ENCODE measurements at places on chromosomes 6 and 20.

DNA sequence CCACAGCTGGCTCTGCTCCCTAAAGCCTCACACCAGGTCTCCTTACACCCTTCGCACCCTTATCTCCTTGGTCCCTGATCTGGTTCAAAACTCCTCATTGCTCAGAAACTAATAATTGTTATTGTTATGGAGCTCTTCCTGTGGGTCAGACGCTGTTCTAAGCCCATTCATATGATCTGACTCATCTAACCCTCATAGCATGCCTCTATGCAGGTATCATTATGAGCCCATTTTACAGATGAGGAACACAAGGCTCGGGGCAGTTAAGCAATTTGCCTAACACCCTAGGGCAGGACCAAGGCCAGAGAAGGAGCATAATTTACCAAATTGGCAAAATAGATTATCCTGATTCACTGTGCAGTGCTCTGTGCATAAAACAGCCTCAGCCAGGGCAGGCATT lies 51.8 kb upstream of the CCDC167 start:
- DNase-seq, result no peak

DNA sequence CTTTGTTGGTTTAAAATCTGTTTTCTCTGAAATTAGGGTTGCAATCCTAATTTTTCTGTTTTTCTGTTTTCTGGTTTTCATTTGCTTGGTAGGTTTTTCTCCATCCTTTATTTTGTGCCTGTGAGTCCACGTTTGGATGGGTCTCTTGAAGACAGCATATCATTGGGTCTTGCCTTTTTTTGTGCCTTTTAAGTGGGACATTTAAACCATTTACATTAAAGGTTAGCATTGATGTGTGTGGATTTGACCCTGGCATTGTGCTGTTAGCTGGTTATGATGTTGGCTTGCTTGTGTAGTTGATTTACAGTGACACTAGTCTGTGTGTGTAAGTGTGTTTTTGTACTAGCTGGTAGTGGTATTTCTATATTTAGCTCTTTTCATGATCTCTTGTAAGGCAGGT lies 28.0 kb upstream of the CST5 start:
- no peak for DNase-seq

GRCh38 chr20:32538526-32538939 lies 46.6 kb downstream of the NOL4L start:
- DNase-seq, result no peak

GRCh38 chr20:9588706-9589105 lies 74.3 kb downstream of the LAMP5 start:
- DNase-seq, result no peak

DNA sequence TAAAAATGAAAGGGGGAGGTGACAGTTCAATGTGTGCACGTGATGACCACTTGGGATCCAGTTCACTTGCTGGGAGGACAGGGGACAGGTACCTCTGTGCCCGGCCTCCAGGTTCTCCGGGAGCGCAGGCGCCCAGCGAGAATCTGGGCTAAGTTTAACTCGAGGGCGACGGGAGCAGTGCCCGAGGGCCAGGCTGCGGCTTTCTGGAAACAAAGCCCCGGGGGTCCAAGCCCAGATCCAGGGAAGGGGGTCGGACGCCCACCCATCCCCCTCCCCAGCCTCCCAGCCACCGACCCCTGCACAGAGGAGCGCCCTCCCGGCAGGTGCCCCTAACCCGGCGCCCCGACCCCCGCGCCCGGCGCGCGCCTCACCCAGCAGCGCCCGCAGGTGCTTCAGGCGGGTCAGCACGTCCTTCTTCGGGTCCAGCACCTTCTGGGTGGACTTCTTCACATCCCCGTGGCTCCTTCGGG lies 405 bp downstream of the RALGAPA2 start:
- peak; percentile 6 for DNase-seq

GRCh38 chr6:80676386-80676785 lies 569.9 kb downstream of the BCKDHB start:
- peak; percentile 45 for DNase-seq

DNA sequence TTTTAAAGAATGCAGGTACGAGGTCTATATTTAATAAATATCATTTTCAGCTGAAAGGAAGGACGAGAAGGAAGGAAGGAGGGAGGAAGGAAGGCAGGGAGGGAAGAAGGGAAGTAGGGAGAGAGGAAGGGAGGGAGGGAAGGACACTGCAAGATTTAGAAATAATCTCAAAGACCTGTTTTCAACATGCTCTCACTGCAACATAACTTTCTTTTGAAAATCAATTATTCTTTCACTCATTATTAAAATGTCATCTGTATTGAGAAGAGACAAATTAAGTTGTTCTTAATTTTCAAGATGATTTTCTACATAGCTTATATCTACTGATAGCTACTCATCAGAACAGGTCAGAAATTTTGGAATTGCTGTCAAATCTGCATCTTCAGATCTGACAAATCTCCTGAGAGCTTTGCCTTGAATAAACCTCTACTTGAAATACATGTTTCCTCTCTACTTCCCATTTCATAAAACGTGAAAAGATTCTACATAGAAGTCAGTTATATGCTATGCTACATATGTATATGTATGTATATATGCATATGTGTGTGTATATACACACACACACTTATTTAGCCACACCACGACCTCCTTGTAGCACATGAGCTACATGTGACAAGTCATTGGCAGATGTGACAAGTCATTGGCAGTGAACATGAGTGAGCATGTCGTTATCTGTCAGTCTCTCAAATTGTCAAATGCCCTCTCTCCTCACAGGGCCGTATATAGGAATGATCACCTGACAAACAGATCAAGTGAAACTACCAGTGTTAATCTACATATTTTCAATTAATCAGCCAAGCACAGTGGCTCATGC lies 241.6 kb downstream of the LY86 start:
- no peak for DNase-seq

DNA sequence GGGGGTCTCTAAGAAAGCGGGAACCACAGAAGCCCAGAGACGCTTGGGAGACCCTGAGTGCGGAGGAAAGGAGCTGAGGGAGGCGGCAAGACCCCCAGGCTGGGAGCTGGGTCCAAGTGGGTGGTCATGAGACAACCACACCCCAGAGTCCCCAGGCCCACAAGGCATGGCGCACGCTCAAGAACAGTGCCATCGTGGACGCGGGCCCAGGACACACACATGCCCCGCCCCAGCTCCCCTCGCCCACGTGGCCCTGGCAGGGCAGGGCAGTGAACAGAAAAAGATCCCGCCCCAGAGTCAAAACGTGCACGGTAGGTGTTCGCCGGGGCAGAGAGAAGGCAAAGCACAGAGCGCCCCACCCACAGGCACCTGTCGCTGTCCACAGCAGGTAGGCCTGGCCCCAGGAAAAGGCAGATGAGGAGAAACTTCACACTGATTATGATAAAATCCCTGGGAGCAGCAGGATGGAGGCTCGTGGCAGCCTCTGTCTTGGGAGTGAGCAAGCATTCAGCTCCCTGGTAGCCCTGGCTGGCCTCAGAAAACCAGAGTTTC lies 50.0 kb downstream of the BPIFB1 start:
- DNase-seq, result no peak

DNA sequence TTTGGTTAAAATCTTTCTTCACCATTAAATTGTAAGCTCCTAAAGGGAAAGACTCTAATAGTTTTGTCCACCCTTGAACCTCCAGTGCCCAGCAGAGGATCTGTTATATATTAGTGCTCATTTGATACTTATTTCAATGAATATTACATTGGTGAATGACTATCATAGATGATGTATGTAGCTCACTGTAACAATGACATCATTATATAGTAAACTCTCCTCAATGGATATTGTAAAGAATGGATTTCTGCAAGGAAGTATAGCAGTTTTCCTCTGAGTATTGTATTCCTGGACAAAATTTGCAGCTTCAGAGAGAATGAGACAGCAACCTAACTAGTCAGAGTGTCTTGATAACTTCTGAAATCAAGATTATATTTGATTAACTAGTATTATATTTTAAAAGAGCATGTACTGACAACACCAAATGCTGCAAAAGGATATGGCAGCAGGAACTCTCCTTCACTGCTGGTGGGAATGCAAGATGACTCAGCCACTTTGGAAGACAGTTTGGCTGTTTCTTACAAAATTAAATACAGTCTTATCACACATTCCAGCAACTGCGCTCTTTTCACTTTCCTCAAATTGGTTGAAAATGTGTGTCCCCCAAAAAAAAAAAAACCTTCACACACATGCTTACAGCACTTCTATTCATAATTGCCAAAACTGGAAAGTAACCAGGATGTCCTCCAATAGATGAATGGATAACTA lies 189.8 kb upstream of the OPRM1 start:
- no peak for DNase-seq

GRCh38 chr6:143270026-143270425 lies 180.5 kb downstream of the ADAT2 start:
- DNase-seq, result peak; percentile 19

GRCh38 chr6:107704347-107705013 lies 119.6 kb downstream of the SCML4 start:
- DNase-seq, result peak; percentile 61

GRCh38 chr6:149095842-149096241 lies 221.7 kb upstream of the TAB2 start:
- no peak for DNase-seq

- DNase-seq, result no peak
These were observed 111.8 kb downstream of the QKI start for GRCh38 chr6:163526346-163526745.

- DNase-seq, result no peak
These were observed 175.0 kb downstream of the CARMIL1 start for GRCh38 chr6:25454136-25454535.

- DNase-seq, result no peak
These were observed 24.4 kb upstream of the ID1 start for GRCh38 chr20:31580706-31581105.

DNA sequence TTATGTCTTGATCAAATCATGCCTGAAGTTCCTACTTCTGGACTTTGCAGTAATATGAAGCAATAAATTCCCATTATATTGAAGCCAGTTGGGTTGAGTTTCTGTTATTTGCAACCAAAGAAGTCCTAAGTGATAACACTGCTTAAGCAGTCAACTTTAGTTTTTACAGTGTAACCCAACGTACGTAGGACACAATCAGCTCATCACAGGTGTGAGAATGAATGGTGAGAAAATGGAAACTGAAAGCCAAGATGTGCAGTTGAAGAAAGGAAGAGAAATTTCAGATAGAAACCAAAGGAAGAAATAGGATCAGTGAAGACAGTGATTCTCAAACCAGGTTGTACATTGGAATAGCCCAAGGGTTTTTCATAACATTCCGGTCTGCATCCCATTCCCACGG lies 211.4 kb upstream of the ZFP64 start:
- no peak for DNase-seq

DNA sequence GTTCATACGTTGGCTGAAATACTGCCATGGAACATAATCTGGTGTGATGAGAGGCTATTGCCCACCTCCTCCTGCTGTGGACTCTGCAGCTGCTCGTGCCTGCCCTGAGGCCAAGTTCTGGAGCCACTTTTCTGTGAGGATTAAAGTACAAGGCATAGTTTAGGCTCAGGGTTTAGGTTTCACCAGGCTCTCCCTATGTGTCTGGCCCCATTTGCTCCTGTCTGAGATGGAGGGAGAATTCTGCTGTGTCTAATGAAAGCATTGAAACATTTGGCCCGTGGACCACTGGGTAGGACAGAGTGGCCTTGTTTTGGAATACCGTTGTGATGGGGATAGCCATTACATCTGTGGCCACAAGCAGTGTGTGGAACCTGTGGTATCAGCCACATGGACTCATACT lies 5.9 kb downstream of the WRNIP1 start:
- DNase-seq, result no peak

- no peak for DNase-seq
These were observed 135.1 kb downstream of the AGPAT4 start for GRCh38 chr6:161138543-161139303.

DNA sequence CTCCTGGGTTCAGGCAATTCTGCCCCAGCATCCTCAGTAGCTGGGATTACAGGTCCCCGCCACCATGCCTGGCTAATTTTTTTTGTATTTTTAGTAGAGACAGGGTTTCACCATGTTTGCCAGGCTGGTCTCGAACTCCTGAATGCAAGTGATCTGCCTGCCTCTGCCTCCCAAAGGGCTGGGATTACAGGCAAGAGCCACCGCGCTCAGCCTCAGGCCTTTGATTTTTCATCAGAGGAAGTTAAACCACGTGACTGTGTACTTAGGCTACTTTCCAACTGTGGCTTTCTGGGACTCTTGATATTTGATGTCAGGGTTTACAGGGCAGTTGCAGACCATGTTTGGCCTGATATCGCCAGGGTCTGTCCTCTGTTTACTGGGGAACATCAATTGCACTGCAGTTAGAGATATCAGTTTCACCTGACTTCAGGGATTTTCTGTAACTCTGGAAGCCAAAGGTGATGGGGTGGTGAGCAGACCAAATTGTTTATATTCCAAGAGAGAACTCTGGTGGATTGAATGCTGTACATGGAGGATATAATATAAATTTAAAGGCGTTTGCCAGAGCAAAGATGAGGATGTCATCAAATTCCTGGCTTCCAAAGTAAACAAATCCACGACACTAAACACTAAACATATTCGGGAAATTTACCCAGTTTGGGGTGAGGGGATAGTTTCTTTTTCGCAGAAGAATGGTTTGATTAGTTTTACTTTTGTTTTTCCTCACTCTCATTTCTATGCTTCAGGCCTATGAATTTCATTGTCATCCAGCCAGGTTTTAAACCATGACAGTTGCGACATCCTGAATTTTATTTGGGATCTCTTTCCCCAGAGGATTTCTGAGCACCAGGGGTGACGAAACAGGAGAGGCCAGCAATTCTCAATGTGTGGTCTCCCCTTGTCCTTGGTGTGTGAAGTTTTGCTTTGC lies 4.2 kb downstream of the PSMF1 start:
- DNase-seq, result peak; percentile 27

DNA sequence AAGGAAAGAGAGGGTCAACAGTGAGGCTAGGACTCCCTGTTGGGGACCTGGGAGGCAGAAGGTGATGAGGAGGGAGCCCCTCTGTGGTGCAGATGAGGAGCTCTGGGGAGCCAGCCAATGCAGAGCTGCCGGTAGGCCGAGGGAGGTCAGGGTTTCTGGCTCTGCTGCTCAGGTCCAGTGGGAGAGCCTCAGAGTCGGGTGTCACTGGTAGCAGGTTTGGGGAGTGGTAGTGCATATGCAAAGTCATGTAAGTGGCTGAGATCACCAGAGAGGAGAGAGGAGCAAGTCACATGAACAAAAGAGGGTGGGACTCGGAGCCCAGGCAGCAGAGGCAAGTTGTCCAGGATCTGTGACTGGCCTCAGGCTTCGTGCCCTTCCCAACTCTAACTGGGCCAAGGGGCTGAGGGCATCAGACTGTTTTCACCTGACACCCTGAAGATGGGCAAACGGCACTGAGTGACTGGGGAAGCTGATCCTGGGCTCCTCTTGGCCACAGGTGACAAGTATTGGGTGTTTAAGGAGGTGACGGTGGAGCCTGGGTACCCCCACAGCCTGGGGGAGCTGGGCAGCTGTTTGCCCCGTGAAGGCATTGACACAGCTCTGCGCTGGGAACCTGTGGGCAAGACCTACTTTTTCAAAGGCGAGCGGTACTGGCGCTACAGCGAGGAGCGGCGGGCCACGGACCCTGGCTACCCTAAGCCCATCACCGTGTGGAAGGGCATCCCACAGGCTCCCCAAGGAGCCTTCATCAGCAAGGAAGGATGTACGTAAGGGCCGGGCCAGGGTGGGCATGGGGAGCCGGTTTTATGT lies 6.6 kb downstream of the MMP24OS start:
- DNase-seq, result no peak

DNA sequence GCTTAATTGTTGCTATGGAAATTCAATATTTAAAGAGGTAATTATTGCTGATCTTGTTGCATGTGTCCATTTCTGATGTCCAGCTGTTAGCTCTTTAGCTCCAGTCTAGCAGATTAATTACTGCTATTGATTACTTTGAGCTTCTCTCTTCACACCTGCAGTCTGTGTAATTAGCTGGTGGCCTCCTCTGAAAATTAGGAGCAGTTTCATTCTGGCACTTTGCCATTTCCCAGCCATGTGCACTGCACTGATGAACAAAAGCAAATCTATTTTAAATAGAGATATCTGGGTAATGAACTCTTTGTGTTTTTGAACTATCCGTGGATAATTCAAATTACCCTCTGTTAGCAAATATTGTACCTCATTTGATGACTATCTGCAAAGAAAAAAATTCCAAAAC lies 275.9 kb downstream of the RNF144B start:
- DNase-seq, result no peak

All from ELR (cell line).